ENCODE measurements at places on chromosomes 5 and 9.
A peak's percentile ranks its signal among the peaks of the same experiment; 100 is the strongest.

GRCh38 chr9:79809931-79810330 is 238.2 kb downstream of the TLE4 start:
- no peak for DNase-seq

DNA sequence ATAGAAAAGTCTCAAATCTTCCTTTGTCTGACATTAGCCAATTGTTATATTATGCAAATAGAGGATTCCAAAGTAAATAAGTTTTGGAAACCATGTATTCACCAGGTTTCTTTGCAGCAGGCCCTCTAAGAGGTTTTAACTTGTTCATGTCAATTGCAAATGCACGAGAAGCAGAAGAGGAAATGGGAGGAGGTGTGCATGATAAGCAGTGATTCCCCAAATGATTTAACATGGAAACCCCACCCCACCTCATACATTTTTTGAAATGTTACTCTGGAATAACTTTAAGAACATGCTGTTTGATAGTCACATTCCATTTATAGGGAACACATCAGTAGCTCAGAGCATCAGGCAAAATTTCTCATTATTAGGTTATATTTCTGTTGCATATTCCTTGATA is 190.7 kb downstream of the DOCK8 start:
- no peak for DNase-seq

DNA sequence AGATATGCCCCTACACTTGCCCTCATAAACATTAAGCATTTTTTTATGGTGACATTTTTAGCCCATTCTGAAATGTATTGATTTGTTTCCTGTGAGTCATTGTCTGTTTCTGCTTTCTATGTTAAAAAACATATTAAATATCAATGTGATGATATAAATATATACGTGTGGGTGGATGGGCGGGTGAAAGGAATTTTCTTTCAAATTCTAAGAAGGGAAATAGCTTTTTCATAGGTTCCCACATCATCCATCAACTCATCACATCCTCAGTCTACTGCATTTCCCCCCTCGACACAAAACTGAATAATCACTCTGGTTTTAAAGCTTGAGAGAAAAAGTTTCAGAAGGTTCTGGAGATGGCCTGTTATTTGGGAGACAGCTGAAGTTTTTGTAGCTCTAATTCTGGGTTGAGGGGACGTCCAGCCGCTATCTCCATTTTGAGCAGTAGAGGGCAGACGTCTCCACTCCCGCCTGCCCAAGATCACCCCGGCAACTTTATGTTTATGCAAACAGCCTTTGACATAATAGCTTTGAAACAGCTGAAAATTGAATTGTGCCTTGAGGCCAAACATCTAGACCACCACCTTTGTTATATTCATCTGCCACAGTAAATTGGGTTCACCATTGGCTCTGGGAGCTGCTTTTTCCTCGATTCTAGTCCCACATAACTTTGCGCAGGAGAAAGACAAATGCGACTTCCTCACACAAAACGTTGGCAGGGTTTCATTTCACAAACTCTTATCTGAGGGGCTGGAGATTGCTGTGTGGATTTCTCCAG is 216.2 kb upstream of the CLINT1 start:
- DNase-seq = peak; percentile 13

DNA sequence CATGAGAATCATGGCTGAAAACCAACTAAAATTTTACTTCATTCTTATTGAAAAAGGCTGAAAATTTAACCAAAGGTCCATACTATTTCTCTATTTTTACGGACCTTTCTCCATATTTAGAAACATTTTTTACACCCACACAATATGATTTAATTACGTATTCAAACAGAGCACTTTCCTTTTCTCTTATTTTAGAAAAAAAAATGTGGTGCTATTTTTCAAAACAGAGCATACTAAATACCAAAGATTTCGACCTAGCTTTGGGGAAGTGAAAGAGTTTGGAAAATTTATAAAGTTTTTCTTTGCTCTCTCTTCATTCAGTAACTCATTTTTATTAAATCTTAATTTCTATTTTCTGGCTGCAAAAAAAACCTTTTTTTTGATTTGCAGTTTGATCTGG is 38.1 kb downstream of the RNF145 start:
- DNase-seq = no peak

- no peak for DNase-seq
Measured at GRCh38 chr5:11504886-11505193, 399.4 kb downstream of the CTNND2 start.

GRCh38 chr5:152711801-152712388 is 306.8 kb upstream of the NMUR2 start:
- no peak for DNase-seq

- no peak for DNase-seq
Measured at GRCh38 chr5:97545886-97546535, 363.0 kb upstream of the RIOK2 start.

- no peak for DNase-seq
Measured at GRCh38 chr5:141409598-141410306, 1.9 kb downstream of the PCDHGB6 start.

- no peak for DNase-seq
Measured at GRCh38 chr9:104853683-104854082, 74.3 kb downstream of the ABCA1 start.

DNA sequence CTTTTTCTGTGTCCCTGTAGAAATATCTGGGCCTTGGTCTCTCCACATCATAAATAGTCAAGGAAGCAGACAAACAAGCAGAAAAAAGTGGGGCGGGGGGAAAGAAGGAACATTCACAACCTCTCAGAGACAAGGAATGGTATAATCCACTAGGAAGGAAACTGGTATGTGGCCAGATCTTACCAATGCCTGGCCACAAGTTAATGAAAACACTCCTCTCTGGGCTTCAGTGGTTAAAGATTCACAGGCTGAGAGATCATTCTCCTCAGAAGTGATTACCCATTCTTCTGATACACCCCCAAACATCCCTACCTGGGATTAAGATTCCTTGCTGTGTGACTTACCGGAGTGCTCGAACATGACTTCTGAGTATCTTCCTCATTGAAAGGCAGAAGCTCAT is 290.6 kb downstream of the MARCHF11 start:
- no peak for DNase-seq

- DNase-seq = no peak
Measured at GRCh38 chr9:97438666-97439065, 26.8 kb downstream of the TDRD7 start.

DNA sequence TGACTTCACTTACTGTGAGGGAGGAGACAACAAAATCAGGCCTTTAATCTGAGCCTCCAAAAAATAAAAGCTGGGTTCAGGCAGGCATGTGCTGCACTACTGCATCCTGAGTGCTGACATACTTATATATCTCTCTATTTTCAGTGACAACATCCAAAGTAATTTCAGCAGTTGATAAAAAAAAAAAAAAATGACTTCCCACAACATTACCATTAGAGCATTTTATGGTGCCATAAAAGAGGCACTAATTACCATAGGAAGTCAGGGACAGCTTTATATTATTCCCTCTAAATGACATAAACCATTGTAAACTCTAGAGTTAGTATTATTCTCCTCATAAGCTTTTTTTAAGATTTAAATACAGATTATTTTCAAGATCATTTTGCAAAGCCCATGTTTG is 346.1 kb downstream of the SLCO4C1 start:
- DNase-seq = no peak

GRCh38 chr5:143120460-143121134 is 282.9 kb downstream of the NR3C1 start:
- no peak for DNase-seq

- no peak for DNase-seq
Measured at GRCh38 chr9:120183615-120184014, 396.4 kb downstream of the CDK5RAP2 start.

GRCh38 chr9:78994471-78994870 is 577.3 kb upstream of the TLE4 start:
- DNase-seq = no peak

DNA sequence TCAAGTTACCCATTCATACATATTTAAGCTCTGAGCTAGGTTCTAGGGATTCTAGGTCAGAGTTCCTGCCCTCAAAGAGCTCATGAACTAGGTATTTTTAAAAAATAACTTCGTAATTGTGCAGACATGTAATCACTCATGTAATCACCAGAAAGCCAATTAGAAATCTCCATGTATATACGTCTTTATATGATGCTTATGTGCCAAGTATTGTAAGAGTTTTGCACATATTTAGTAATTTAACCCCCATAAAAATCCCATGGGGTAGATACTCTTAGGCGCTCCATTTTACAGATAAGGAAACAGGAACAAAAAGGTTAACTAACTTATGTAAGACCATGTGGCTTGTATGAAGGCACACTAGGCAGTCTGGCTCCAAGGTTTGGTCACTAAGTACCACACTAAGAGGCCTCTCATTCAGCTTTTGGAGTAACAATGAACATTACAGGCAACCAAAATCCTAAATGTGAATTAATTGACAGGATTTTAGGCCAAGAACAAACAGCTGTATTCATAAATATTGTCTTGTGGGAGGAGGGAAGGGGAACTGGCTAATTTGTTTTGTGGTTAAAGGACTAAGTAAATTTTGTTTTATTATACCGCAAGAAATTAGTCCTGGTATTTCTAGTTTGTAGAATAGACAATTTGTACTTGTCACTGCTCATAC is 1.7 kb upstream of the OTULINL start:
- no peak for DNase-seq

DNA sequence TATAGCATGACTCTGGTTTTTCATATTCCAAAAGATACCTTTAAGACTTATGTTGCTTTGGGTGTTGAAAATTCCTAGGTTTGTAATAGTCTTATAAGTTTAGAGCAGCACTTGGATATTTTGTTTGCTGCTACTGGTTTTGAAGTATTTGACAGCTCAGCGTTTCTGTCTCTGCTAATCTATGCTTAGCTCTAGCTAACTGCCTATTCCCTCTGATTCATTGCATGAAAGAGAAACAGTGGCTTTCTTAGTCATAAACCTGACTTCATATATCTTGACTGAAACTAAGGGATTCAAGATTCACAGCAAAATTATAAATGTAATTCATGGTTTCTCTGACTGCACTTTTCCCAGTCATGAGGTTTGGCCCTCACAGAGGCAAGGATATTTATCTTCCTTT is 35.6 kb upstream of the ANXA1 start:
- DNase-seq = no peak

GRCh38 chr5:55742778-55743177 is 4.9 kb downstream of the DDX4 start:
- no peak for DNase-seq

- DNase-seq = no peak
Measured at GRCh38 chr5:112919972-112920371, 2.1 kb downstream of the REEP5 start.

GRCh38 chr9:128250839-128251731 is 24.7 kb downstream of the GOLGA2 start:
- no peak for DNase-seq

- no peak for DNase-seq
Measured at GRCh38 chr5:137802282-137803210, 48.4 kb upstream of the HNRNPA0 start.

GRCh38 chr5:1400211-1400855 is 44.9 kb downstream of the SLC6A3 start:
- no peak for DNase-seq

DNA sequence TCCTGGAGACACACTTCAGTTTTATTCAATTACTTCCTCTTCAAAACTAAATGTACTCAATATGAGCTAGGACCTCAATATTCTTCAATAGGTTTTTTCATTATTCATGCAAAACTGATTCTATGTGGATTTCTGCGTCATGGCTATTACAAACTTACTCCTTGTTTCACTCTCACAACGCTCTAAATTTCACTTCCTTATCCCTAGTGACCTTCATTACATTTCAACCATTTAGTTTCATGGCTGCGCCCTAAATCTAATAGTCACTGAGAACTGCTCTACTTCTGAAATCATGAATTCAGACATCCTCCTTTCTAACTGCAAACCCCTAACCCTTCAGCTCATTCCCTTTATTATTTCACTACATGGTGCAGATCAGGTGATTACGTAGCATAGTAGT is 93.9 kb downstream of the SLC25A46 start:
- no peak for DNase-seq

DNA sequence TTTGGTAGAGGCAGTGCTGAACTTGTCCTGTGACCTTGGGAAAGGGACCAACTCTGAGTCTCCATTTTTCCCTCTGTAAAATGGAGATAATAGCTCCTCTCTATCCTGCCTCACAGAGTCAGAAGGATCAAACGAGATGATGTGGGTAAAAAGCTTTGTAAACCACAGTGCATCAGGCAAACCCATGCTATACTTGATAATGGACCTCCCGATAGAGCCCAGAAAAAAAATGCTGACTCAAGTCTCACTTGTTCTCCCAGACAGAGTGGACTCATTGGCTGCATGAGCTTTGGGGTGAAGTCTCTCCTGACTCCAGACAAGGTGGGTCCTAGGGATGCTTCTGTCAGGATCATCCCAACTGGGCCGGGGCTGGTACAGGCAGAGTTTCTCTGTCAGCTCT is 32.0 kb downstream of the RGS3 start:
- no peak for DNase-seq

- DNase-seq = no peak
Measured at GRCh38 chr5:74540622-74541021, 99.9 kb downstream of the ENC1 start.

- DNase-seq = no peak
Measured at GRCh38 chr5:152676196-152676595, 271.1 kb upstream of the NMUR2 start.

Measured in stimulated activated CD8-positive, alpha-beta memory T cell treated with anti-CD3 and anti-CD28 coated beads, Interleukin-15, amount 100 ng/mL, for 48 hours (primary cell).